ENCODE measurements at places on chromosomes 1 and 21. TPM values are rescaled to one million over a fixed set of nuclear protein-coding genes. Genes with fewer than 3 reads are reported as not detected.

SLAMF1 gene
- total RNA-seq: not detected

ADAMTS4 gene
- 110 TPM for total RNA-seq

ZNF648 gene
- total RNA-seq: not detected

KRTAP19-5 gene
- not detected for total RNA-seq

FNDC5 gene
- 0.85 TPM for total RNA-seq

UTS2 gene
- 0.56 TPM for total RNA-seq

FAM229A gene
- total RNA-seq: 1.1 TPM

Data from regular cardiac myocyte (primary cell).